ENCODE measurements at places on chromosomes 13 and 19.

- no peak for DNase-seq
These were observed 17.8 kb upstream of the FOSB start for GRCh38 chr19:45450012-45450333.

- DNase-seq: no peak
These were observed 12.9 kb upstream of the RFXAP start for GRCh38 chr13:36806102-36806501.

GRCh38 chr13:102584434-102584833, 12.4 kb upstream of the TPP2 start:
- DNase-seq: no peak

- DNase-seq: no peak
These were observed 20.0 kb downstream of the CNFN start for GRCh38 chr19:42370068-42370520.

DNA sequence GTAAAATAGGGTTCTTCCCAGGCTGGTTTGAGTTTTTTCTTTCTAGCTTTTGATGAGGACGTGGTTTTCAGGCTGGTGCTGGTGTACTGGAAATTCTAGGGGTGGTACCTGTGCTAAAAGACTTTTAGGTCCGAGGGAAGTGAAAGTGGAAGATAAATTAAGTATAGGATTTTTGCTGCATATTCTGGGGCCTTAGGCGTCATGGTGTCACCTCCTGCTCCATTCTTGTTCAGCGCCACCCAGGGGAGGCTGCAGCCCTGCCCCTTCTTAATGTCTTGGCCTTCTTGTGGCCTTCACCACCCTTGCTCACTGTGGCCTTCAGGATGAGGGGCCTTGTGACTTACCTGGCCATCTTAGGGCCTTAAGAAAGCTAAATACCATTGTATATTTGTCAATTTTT, 12.4 kb downstream of the ZNF552 start:
- DNase-seq: no peak

GRCh38 chr13:21242236-21242635, 65.8 kb downstream of the MRPL57 start:
- DNase-seq: no peak

- no peak for DNase-seq
These were observed 14.5 kb upstream of the CCDC97 start for GRCh38 chr19:41295499-41295898.

GRCh38 chr19:40687525-40688016, 2.9 kb downstream of the NUMBL start:
- peak; percentile 92 for DNase-seq

DNA sequence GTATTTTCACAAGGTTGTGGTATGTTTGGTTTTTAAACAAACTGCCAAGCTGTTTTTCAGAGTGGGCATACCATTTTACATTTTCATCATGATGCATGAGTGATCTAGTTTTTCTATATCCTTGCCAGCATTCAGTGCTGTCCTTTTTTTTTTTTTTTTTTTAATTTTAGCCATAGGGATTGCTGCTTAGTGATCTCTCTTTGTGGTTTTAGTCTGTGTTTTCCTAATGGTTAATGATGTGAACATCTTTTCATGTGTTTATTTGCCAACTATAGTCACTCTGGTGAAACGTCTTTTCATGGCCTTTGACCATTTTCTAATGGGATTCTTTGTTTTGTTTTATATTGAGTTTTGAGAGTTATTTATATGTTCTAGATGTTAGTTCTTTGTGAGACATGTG, 59.7 kb downstream of the SHISA2 start:
- DNase-seq: no peak

DNA sequence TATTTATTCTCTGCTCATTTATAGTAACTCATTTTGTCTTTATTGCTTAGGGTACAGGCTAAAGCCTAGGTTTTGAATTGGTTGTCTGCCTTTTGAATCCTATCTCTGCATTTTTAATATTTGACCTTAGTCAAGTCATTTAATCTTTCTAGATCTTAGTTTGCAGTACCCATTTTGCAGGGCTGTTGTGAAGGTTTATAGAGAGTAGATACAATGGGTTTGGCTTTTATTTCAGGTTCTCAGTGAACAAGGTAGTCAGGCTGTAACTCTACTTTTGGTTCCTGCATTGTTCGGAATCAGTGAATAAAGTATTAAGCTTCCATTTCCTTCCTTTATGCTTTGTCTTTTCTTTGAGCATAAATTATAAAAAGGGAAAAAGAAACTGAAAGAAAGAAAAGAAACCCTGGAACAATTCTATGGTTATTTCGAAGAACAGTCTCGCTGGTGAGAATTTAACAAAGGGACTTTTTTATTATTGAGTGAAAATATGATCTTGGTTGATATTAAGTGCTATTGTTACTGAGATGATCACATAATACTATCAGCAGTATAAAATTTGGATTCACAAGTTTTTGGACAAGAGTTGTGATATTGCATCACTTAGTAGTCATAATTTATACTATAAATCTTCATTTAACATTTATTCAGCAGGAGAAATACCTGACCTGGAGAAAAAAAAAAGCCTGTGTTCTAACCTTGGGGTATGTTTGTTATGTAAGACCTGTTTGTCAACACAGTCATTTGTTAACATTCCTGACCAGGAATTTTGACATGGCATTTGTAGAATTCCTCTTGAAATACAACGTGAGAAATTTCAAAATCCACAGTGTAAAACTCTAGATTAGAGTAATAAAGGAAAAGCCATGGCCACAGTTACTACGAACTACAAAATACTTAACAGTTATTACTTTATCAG, 91.3 kb downstream of the ZMYM2 start:
- DNase-seq: no peak

- DNase-seq: no peak
These were observed 1.5 kb downstream of the ZNF576 start for GRCh38 chr19:43597876-43598275.

- DNase-seq: peak; percentile 31
These were observed 36.4 kb upstream of the IGFL1 start for GRCh38 chr19:46192992-46193650.

DNA sequence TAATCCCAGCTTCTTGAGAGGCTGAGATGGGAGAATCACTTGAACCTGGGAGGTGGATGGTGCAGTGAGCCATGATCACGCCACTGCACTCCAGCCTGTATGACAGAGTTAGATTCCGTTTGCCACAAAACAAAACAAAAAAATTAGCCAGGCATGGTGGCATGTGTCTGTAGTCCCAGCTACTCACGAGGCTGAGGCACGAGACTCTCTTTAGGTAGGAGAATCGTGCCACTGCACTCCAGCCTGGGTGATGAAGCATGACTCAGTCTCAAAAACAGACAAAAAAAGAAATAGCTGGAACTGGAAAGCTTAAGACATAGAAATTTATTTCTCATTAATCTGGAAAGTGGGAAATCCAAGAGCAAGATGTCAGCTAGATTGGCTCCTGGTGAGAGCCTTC, 20.2 kb upstream of the ZNF808 start:
- no peak for DNase-seq

DNA sequence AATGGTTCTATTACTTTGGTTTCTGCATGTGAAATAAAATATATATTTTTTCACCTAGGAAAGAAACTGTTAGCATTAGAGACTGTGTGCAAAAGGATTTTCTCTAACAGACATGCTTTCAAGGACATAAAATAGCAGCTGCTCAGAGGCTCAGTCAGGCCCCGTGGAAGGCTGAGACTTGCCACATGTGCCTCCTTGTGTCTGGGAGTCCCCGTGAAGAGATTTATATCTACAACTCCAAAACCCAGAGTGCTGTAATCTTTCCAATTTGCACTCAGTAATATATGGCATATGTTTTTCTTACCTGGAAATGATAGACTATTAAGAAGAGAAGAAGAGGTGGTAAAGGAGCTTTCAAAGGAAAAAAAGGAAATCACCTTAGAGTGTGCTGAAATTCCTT, 371.6 kb upstream of the OBI1 start:
- DNase-seq: no peak

DNA sequence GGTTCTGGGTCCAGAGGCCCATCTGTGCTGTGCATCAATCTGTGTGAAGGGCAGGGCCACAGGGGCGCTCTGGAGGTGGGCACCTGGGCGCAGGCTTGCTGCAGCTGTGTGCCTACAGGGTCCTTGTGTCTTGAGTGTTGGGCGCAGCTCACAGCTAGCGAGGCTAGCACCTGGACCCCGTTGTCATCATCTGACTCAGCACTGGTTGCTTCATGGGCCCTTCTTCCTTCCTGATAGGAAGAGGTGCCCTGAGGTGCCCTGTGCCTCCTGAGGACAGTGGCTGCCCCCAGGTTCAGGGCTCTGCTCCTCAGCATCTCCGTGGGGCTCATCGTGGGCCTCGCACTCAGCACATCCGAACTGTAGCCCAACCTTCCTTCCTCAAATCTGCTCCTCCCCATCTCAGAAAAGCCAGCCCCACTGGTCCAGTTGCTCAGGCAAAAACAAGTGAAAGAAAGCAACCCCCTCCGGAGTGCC, 54.8 kb downstream of the GATAD2A start:
- no peak for DNase-seq

DNA sequence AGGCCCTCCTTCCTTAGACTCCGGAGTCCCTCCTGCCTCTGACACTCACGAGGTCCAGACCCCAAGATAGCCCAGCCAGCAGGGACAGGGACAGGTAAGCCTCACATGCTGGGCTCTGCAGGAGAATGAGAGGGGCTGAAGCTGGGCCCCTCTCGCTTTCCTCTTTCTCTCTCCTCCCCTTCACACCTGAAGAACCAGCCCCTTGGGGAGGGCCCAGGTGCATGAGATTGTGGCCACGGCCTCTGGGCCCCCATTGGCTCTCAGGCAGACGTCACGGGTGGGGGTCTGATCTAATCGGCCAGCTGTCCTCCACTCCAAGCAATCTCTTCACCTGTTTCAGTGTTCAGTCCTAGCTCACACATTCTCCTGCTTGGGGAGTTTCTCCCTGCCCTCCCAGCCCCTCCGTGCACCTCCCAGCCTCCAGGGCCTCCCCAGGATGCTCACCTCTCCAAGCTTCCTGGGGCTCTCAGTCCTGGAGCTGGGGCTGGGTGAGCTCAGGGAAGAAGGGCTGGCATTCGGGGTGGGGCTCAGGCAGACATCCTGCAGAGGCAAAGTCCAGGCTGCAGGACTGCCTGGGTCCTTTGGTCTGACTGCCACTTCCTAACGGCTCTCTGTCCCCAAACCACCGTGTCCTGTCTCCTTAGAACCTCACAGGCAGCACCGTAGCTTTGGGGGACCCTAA, 2.8 kb downstream of the TMEM150B start:
- no peak for DNase-seq

DNA sequence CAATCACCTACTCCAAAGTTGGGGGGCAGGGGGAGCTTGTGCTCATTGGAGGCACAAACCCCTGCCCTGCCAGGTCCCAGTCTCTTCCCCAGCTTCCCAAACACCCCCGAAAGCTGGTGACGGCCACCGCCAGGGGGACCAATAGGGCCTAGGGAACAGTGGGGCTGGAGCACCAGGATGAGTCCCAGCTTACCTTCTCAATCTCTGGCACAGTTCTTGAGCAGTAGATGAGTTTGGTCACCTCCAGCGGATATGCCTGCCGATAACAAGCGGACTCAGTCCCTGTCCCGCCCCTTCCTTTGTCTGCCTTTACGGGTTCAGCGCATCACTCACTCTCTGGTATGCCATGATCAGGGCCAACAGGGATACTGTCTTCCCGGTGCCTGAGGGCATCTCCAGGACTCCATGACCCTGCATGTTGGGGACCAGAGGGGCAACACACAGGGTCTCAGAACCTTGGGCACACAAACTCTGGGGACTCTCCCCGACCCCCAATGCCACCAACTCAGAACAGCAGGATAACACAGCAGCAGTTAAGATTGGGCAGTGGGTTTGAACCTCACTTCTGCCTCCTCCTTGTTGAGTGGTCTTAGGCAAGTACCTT, 1.5 kb downstream of the ERCC2 start:
- no peak for DNase-seq

DNA sequence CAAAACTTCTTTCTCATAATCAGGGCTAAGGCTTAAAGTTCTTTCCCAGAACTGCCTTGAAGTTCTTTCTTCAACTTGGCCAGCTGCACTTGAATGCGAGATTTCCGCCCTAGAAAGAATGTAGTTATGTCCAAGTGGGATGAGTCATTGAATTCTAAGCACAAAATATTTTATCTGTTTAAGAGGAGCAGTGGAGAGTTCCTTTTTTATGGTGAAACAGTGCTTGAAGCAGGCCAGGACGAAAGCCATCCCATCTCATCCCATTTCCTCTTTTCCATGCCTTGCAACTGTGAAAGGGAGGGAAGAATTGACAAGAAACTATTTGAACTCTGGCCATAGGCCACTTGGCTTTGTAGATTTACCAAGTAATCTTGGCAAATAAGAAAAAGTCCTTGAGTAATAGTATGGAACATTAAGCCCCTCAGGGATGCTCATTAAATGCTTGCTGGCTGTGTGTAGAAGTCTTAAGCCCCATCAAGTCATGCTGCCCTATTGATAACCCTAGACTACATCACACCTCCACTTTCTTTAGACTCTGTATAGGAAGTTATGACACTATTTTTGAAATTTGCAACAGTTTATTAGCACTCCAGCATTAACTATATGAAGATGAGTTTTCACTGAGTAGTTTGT, 174.5 kb downstream of the KCTD12 start:
- peak; percentile 49 for DNase-seq

DNA sequence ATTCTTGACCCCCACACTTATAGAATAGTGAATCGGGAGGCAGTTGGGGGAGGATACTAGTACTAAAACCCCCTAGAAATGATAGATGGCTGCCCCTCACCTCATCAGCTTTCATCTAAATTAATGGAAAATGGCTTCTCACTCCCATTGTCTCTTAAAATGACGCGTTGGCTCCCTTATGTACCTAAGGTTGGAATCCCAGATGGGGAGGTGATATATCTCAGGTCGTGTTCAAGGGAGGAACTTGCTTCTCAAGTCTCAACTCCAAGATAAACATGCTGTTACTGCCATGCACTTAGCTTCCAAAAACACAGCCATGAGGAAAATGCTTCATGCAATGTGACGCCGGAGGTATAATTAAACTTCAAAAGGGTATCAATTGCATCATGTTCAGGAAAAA, 18.8 kb upstream of the UBE2L5 start:
- no peak for DNase-seq

DNA sequence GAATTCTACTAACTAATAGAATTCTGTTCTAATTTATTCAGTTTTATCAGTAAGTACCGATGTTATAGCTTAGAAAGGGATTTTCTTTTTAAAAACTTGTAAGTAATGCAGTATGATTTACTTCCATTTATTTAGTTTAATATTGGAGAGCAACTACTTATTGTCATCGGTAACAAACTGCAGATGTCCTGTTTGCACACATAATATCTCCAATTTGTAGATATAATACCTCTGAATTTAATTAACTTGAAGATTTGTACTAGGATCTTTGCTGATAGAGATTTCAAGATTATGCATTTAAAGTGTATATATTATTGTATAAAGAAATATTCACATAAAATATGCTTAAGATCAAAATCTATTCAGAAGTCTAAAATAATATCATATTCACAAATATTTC, 356.7 kb downstream of the PCDH17 start:
- no peak for DNase-seq

- DNase-seq: no peak
These were observed 165.4 kb downstream of the FLT1 start for GRCh38 chr13:28329395-28330158.

- DNase-seq: no peak
These were observed 2.9 kb upstream of the DCUN1D2 start for GRCh38 chr13:113493315-113493951.

GRCh38 chr13:28046981-28047380, 53.4 kb downstream of the FLT3 start:
- DNase-seq: no peak

GRCh38 chr13:110448230-110448629, 113.3 kb downstream of the RAB20 start:
- DNase-seq: peak; percentile 41

Data from tibial artery (tissue), 4 donors.